ENCODE measurements at places on chromosomes 7 and 10.

DNA sequence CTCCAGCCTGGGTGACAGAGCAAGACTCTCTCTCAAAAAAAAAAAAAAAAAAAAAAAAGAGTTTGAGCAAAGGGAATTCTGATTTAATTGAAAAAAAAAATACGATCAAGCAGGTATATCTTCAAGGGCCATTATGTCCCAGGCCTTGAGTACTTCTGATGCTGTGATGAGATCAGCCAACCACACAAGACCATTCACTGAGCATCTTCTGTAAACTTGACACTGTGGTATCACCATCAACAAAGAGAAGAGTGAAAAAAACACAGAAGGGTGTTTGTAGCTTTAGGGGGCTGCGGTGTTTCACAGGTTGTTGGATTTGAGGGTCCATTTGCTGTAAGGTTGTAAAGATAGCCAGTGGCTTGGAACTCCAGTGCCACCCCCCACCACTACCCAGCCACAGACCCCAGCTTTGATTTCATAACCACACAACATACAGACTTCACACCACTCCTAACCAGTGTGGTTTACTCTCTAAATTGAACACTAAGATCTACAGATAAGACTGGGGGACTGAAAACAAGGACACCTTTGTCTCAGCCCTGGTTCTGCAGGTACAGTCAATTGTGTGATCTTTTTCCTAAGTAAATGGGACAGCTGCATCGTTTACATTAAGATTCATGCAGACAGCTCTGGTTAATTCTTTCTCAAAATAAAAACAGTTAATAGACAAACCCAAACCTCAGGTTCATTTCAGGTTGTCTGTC, 66.4 kb downstream of the CDC123 start:
- peak; percentile 73 for DNase-seq

- no peak for DNase-seq
Measured at GRCh38 chr10:128147064-128147463, 20.8 kb upstream of the MKI67 start.

DNA sequence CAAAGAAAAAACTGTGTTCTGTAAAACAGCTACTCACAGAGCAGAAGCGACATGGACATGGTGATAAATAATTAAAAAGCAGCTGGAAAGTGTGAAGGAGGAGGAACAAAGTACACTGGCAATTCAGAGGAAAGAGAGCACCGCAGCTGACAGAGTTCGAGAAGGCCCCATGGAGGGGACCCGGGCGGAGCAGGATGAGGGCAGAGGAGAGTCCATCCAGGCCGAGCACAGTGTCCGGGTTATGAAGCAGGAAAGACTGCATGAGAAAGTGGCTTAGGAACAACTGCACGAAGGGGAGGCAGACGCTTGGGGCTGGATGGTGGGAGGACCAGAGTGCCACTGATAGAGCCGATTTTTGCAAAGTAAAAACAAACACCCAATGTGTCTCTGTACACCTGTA, 185.5 kb downstream of the ZMYND11 start:
- DNase-seq: no peak

GRCh38 chr7:136174477-136175125, 197.4 kb upstream of the MTPN start:
- no peak for DNase-seq

DNA sequence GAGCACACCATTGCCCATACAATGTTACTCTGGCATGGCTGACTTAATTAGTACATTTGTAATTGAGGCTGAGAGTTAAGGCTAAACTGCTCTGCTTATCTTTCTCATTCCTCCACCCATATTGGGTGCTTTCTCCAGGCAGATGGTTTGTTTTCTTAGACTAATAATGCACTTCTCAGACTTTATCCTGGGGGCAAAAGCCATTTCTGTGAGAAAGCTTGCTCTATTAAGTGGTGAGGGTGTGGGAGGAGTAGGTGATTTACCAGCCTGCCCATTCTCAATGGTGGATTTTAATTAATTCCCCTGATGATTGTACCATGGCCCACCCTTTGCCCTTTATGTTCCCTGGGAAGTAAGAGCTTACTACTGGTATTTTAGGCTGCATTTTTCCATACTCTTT, 174.8 kb downstream of the FOXP2 start:
- DNase-seq: no peak

DNA sequence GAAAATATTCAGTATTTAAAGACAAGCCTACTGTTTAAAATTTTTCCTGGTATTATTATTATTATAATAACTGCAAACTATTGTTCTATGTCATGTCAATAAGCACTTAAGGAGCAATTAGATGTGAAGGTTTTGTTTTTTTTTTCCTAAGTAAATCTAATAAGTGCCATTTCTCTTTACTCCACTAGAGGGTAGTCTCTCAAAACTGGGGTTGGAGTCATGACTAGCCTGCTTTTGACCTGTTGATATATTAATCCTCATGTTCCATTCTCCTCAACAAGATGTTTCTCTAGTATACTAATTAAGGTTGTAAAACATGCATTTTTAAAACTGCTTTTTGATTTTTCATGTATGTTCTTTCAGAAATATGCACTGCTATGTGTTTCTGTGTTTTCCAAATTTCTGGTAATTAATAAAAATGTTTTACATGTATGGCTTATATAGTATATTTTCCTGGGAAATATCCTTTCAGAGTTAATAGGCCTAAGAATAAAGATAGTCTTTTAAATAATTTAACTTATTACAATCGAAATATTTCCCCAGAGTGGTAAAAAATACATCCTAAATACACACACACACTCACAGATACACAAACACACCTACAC, 1.0 kb upstream of the LRRN3 start:
- DNase-seq: peak; percentile 63

- peak; percentile 71 for DNase-seq
Measured at GRCh38 chr7:31488562-31489203, 25.2 kb upstream of the ITPRID1 start.

GRCh38 chr7:21947946-21948345, 2.2 kb upstream of the CDCA7L start:
- DNase-seq: no peak

- DNase-seq: peak; percentile 31
Measured at GRCh38 chr10:105253515-105254212, 612.6 kb downstream of the SORCS3 start.

GRCh38 chr7:158827411-158828132, 1.7 kb downstream of the ESYT2 start:
- DNase-seq: peak; percentile 48

DNA sequence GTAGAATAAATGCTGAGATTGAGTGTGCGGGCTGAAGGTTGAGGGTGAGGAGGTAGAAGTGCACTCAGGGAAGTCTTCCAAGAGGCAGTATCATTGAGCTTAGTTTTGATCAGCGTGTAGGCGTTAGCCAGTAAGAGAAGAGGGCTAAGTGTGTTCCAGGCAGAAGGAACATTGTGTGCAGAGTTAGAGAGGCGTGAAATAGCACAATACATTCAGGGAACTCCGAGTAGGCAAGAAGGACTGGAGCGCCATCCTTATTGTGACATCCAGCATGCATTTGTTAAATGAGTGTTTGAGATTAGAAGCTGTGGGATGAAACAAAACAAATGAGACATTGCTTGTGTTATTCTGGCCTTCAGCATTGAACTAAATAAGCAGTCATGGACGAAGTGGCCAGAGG, 140.9 kb upstream of the MKLN1 start:
- DNase-seq: no peak

GRCh38 chr10:114095559-114096337, 52.1 kb downstream of the ADRB1 start:
- no peak for DNase-seq

- DNase-seq: no peak
Measured at GRCh38 chr10:132713421-132714095, 72.4 kb downstream of the NKX6-2 start.

All from SW480 (cell line).